Cardiac fibroblast (primary cell): ENCODE measurements at places on chromosomes 16 and 17.

DNA sequence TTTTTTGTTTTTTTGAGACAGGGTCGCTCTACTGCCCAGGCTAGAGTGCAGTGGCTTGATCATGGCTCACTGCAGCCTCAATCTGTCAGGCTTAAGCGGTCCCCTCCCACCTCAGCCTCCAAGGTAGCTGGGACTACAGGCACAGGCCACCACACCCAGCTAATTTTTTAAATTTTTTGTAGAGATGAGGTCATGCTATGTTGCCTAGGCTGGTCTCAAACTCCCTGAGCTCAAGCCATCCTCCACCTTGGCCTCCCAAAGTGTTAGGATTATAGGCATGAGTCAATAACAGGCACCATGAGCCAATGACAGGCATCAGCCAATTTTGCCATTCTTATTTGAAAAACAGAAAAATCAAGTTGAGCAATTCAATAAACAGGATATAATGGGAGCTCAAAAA, 125.0 kb downstream of the SPAG9 start:
- no peak for DNase-seq

- DNase-seq: no peak
These were observed 14.2 kb downstream of the APOH start for GRCh38 chr17:66214884-66215528.

GRCh38 chr17:50220811-50221210, 19.4 kb upstream of the COL1A1 start:
- DNase-seq: no peak

DNA sequence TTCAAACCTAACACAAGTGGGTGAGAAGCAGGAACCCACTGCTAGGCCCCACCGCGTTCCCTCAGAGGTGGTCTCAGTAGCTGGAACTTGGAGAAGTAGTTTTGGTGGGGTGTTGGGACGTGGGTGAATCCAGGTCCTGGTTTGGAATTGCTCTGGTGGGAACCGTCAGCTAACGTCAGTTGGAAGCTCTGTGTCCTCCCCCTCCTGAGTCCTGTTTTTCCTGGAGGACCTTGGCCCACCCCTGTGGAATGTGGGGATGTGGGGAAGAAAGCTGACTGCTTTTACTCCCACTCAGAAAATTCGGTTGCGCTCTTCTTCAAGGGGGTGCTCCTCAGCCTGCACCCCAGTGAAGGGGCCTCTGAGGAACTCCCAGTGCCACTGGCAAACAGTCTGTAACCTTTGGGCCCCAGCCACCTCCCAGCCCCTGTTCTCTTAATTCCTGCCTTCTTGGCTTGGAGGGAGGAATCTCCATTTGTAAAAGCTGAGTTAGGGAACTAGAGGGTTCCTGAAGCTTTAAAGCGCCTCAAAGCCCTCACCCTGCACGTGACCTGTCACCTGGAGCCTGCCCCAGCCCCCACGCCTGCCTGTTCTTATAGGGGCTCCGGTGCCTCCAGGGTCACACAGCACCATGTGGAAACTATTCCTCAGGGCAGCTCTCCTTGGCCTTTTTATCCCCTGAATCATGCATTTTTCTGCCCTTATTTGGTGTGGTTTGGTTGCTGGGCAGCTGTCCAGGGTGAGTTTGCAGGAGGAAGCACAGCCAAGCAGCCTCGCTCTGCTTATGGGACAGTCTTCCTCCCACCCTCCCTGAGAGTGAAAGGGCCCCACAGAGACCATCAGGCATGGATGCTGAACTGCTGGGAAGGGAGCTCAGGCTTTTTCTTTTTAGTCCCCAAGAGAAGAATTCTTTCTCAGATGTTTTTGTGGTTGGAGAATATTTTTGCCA, 16.2 kb upstream of the NAGLU start:
- peak; percentile 99 for DNase-seq
